ENCODE measurements at places on chromosomes 3 and 15.

GRCh38 chr3:4581124-4581424, 87.9 kb downstream of the ITPR1 start:
- DNase-seq = no peak

GRCh38 chr15:101641129-101641764, 10.9 kb downstream of the TM2D3 start:
- peak; percentile 62 for DNase-seq

DNA sequence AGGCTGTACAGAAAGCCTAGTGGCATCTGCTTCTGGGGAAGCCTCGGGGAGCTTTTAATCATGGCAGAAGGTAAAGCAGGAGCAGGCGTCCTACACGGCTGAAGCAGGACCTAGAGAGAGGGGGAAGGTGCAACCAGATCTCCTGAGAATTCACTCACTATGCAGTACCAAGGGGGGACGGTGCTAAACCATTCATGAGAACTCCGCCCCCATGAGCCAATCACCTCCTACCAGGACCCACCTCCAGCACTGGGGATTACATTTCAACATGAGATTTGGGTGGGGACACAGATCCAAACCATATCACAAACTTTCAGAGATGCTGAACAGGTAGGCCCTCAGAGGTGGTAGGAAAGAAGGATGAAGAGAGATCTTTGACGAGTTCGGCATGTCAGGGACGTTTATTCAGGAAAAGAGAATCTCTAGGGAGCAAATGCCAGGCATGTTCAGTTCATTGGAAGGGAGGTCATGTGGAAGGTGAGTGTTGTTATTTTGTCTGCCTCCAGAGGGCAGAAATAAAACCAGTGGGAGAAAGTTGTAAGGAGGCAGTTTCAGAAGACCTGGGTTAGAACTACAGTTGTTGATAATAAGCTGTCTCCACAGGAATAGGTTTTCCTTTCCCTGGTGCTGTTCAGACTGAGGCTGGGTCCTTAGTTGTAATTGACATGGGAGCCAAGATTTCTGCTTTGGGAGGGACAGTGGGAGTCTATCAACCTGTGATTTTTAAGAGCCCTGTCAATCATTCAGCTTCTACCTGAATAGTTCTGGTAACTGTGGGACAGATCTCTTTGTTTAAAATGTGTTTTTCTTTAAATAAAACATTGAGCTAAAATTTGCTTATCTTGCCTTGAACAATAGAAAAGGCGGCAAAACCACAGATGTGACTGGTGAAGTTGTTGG, 4.3 kb upstream of the FNDC3B start:
- peak; percentile 43 for DNase-seq

DNA sequence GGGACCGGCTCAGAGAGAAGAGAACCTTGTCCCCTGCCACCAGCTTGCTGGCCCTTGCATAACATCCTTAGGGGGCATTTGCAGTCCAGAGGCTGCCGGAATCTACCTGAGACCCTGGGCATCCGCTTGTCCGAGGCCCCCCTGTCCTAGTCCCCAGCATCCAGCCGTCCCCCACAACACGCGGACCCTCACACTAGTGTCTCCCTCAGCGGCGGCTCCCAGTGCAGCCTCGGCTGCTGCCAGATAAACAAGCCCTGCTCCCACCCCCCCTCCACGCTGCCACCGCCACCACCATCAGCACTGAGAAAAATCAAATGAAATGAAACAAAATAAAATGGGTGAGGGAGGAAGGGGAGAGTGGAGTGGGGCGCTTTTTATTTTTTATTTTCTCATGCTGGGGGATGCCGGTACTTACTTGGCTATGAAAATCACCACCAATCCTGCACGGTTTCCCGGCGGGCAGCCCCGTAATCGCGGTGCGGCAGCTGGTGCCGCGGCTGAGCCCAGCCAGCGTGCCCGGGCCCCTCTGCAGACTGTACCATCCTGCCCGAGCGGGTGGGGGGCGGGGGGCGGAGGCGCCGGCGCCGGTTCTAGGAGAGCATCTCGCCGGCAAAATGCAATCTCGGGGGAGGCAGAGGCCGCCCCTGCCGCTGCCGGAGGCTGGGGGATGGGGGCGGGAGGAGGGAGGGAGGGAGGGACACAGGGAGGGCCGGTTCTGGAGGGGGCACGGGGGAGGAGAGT, at the start of gene ATP2B2:
TSS of gene ATP2B2 (minus strand) at position 537 of the 741 bp plus-strand sequence. CDS start 56,043 bp downstream, outside the sequence.
- DNase-seq = no peak

GRCh38 chr15:62648954-62649353, 393.6 kb upstream of the TPM1 start:
- no peak for DNase-seq

DNA sequence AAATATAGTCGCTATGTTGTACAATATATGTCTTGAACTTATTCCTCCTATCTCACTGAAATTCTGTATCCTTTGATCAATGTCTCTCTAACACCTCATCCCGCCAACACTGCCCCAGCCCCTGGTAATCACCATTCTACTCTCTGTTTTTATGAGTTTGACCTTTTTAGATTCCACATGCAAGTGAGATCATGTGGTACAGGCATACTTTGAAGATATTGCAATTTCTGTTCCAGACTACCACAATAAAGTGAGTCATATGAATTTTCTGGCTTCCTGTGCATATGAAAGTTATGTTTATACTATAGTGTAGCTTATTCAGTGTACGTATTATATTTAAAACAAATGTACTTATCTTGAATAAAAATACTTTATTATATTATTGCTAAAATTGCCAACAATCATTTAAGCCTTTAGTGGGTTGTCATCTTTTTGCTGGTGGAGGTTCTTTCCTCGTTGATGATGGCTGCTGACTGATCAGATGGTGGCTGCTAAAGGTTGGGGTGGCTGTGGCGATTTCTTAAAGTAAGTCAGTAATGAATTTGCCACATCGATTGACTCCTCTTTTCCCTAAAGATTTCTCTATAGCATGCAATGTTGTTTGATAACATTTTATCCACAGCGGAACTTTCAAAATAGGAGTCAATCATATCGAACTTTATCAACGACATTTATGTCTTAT, 257.2 kb downstream of the NFKBIZ start:
- peak; percentile 35 for DNase-seq

DNA sequence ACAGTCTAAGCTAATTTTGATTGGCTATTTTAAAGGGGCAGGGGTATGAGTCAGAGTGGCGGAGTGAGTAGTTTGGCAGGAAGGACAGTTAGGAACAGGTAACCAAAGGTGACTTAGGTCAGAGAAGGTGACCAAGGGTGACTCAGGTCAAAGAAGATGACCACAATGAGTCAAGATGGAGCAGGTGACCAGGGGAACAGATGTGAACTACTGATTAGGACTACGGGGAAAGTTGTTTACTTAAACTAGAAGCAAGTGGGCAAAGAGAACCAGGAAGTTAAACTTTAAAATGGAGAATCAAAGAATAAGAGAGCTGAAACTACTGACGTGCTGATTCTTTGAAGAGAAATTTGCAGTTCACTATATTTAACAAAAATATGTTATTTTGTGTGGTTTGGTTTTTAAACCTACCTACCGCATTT, 14.1 kb upstream of the CA12 start:
- DNase-seq = no peak

- DNase-seq = no peak
These were observed 87.5 kb upstream of the FAM3D start for GRCh38 chr3:58754074-58754473.

GRCh38 chr15:67146875-67147381, 81.5 kb downstream of the SMAD3 start:
- peak; percentile 28 for DNase-seq
